Left forelimb (tissue), 1 donor: ENCODE measurements at places on chromosomes 11 and 22.

GRCh38 chr11:14930369-14930768 is 38.3 kb upstream of the CYP2R1 start:
- no peak for DNase-seq

- DNase-seq, result no peak
These were observed 51.7 kb downstream of the ZBTB16 start for GRCh38 chr11:114110952-114111947.

- no peak for DNase-seq
These were observed 50.4 kb upstream of the RAB1B start for GRCh38 chr11:66218036-66218435.

- DNase-seq, result no peak
These were observed 16.2 kb upstream of the RAC2 start for GRCh38 chr22:37260155-37260795.

DNA sequence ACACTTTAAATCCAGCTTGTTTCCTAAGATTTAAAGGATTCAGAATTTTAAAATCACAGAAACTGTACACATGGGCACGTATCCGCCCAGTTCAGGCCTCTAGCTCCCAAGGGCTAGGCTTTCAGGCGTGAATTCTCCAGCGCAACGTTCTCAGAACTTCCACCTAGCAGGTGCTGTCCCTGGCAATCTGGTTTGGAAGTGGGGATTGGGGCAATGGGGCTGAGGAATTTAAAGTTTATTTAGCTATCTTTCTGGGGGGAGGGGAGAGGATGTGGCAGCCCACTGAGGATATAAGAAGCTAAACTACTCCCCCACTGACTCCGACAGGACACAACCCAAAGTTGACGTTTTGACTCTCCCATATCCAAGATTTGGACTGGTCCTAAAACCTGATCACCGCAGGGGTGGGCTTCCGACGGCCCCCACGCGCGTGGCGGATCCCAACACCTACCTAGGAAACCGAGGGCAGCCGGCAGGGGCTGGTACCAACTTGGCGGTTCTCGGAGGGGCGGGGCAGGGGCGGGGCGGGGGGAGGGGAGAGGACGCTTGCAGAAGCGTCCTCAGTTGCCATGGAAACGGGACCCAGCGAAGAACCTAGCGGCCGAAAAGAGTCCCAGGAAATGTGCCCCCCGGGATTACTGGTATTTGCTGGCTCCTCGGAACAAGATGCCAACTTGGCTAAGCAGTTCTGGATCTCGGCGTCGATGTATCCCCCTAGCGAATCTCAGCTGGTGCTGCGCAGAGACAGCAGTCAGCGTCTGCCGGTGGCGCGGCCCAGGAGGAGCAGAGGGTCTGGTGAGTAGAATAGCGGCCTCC is at the start of gene HOATZ:
Gene HOATZ (plus strand): TSS at position 563 of the 816 bp plus-strand sequence. CDS start 7 bp downstream, at position 570.
- no peak for DNase-seq

DNA sequence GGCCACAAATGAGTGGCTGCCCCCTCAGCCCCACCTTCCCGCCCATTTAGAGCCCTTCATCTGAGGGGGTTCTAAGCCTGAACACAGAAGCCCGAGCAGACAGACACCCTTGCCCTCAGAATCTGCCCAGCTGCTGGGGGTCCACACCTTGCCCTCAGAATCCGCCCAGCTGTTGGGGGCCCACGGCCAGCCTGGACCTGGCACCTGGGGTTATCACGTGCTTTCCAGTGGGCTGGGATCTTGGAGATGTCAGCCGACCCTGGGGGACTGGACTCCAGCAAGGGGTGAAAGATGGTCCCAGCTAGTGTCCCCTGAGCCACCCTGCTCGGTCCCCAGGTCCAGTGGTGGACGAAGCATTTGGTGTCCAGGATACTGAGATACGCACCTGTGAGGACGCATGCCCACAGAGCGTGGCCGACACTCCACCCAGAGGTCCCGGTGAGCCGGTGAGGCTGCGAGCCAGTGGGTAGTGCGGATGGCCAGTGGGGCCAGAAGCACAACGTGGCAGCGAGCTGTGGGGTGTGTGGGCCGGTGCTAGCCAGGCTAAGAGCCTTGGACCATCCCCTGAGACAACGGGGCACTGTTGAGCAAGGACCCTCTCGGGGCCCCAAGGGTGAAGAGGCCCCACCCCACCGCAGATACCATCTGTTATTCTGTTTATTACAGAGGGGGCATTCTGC is 3.1 kb upstream of the CTSD start:
- DNase-seq, result no peak

DNA sequence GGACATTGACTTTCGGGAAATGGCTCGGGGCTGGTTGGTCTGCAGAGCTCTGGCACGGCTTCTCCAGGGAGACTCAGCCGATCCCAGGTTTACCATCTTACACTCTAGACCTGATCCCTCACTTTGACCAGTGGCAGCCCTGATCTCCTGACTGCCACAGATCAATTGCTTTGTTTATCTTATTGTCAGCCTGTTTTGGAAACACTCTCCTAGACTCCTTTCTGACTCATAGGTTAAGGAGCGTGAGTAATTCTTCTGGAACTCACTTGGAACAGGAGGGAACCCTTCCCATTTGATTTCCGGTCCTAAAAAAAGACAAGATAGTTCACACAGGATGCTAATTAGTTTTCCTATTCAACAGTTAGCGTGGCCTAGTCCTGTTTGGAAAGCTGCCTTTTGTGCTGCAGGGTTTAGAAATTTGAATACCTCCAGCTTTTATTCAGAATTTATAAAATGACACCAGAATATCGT is 16.0 kb upstream of the BMAL1 start:
- no peak for DNase-seq

DNA sequence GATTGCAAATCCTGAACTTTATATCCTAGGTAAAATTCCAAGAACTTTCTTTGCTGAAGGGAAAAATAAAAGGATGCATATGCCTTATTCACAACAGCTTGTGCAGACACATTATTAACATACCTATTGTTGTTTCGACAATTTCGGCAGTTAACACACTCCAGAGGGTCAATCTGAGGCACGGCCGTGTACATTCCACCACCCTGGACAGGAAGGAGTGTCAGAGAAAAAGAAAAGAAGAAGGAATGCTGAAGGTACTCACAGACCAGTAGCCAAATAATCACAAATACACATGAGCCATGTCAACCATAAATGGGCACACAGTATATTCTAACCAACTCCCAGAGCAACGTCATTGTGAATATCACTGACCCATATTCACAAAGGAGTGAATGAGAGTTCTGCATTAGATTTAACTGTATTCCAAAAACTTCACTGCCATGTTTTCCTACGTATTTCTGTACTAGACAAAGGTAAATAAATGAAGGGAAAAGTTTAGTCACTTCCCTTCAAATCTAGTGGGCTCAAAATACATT is 32.4 kb downstream of the VSIG10L2 start:
- DNase-seq, result no peak

DNA sequence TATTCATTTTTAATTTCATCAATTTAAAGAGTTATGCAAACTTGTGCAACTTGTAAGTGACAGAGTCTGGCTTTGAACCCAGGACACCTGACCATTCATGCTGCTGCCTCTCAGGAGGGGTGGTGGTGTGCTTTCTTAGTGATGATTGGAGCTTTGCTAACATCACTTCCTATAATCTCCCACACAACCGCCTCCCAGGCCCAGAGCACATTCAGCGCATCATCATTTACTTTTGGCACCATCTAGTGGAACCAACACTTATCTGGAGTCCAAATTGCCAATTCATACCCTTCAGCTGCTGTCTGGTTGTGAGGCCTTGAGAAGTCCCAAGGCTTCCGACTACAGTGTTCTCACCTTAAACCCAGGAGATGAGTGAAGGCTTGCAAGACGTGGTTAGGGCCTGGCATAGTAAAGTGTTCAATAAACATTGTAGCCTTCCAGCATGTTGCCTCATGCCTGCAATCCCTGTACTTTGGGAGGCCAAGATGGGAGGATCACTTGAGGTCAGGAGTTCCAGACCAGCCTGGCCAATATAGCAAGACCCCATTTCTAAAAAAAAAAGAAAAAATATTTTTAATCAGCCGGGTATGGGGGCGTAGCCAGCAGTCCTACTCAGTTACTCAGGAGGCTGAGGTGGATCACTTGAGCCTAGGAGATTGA is 1.1 kb upstream of the TTLL1 start:
- no peak for DNase-seq

- DNase-seq, result peak; percentile 28
These were observed 874.5 kb downstream of the BRD1 start for GRCh38 chr22:48953103-48953720.

DNA sequence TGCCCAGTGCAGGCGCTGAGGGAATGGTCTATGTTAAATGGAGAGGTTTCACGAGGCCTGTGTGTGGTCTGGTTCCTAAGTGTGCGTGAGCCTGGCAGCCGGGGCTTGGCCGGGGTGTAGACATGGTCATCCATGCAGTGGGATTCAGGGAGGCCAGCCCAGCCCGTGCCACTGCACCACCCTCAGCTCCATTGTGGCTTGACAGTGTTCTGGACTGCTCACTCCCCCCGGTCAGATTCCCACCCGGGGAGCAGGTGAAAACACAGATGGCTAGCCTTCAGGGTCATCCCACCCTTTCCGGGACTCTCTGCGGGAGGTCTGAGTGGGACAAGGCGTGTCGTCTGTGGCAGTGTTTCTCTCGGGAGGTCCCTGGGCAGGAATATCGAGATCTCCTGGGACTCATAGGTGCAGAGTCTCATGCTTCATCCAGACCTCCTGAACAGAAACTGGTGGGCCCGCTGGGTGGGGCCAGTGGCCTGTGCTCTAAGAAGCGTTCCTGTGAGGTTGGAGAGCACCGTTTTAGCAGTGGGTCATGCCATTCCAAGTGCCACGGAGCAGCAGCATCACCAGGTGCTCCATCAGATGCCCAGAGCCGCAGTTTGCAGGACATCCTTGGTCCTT is 52.3 kb downstream of the ST14 start:
- DNase-seq, result peak; percentile 60

DNA sequence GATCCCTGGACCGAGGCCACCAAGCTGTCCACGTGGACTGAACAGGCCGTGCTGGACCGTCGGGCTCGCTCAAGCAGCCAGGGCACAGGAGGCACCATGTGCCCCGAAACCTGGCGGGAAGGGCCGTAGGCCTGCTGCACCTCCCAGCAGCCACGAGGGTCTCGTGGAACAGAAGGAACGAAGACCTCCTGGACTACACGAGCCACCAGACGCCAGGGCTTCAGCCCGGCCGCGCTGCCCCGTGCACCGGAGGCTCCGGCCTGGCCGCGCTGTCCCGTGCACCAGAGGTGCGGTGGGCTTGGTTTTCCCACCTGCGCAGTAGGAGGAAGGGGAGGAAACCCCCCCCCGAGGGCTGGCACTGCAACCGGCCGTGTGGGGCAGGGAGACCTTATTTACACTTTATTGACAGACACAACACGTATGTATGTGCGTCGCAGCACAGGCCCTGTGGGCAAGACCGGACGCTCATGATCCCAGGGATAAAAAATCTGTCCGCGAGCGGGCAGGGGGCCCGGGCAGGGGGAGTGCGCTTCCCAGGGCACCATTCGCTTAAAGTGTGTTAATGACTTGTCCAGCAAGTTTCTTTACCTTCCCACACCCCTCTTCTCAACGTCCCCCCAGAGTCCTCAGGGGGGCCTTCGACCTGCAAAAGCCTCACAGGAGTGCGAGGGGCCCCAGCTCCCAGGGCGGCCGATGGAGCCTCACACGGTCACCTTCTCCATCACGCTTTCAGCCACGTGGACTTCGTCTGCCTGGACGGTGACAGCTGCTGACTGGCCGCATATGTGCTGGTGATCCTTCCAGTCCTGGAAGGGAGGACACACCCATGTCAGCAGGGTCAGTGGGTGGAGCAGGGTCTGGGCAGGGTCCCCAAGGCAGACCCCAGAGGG is 7.0 kb downstream of the DRD4 start:
- DNase-seq, result no peak

DNA sequence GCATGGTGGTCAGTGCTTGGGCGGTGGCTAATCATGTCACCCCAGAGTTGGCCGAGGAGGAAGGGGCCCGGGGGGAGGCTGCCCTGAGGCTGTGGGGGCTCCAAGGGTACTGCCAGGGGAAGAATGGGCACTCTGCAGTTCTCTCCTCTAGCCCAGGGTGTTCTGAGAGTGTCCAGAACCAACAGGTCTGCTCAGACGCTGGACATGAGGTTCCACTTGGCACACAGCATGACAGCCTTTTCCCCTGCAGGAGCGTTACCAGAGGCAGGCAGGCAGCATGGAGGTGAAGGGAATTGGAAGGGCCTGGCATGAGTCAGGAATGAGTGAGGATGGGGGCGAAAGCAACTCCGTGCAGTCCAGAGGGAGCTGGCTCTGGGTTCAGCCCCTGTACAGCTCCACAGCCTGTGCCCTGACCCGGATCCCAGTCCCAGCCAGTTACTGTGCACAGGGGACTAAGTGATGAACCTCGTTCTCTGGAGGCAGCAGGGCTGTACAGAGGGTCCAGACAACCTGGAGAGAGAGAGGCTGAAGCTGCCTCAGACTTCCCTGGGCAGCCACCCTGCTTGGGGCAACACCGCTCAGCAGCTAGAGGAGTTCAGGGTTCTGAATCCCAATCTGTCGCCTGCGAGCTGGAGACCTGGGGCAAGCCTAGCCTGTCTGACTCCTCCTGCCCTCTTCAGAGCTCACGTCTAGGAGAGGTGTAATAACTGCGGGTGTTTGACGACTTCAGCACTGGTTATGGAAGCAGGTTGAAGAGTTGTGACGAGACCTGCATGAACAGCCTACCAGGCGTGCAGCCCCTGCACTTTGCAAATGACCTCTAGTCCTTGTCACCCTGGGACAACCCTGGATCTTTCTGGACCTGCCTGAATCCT is 14.7 kb upstream of the TUB start:
- no peak for DNase-seq

DNA sequence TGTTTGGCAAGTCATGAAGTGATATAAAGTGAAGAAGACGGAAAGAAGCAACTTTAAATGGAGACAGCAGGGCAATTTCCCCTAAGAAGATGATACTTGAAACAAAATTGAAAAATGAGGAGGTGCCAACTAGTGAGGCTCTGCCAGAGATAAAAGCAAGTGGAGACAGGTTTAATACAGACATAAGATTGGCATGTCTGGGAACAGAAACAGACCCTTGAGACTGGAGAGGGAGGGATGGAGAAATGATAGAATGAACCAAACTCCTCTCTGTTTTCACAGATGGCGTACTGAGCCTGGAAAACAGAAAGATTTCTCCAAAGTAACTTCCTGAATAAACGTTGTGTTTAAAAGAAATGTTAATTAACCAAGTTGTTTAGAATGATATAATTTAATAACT is 354.5 kb upstream of the ANO5 start:
- no peak for DNase-seq

- DNase-seq, result no peak
These were observed 315.3 kb downstream of the BUD13 start for GRCh38 chr11:116457336-116458007.

DNA sequence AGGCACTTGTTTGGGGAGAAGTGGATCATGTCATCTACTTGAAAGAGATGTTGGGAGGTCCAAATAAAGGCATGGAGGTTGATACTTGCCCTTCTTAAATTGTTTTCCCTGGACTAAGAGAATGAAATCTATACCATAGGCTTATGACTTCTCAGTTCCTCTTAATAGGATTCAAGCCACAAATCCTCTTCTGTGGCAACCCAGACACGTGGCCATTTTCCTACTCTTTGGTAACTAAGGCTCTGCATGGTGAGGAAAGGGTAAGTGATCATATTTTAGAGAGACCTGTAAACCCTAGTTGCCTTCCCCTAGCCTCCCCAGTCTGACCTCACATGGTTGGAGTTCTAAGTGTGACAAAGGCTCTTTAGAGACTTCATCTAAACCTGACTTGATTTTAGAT is 72.9 kb upstream of the CD44 start:
- no peak for DNase-seq
